ENCODE measurements at places on chromosomes 6 and 20.

DNA sequence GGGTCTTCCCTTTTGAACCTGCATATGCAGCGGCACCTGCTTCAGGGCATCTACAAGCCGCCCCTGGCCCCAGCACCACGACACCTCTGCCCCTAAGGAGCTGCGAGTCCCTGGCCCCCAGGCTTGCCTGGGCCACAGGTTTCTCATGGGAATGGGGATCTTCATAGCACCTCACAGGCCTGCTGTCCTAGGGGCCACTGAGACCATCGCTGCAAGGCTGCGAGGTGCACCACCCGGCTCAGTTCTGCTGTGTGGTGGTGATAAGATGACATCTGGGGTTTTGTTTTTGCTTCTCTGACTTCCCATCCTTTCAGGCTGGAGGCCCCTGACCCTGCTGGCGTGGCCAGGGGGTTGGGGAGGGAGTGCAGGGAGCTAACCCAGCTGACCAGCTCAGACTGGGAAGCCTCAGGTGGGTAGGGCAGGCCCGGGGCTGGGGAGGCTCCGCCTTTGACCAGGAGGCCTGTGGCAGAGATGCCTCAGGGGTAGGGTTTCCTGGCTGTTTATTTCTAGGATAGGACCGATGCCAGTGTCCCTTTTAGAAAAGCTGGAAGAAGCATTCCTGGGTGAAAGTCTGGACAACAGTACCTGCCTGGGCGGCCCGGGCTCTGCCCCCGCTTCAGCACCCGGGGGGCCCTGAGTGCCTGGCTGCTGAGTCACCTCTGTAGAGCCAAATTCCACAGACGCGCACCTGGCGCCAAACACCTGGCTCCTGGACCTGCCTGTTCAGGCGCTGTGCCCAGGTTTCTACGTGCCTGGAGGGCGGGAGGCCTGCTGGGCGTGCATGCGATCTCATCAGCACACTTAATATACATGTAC, 264.7 kb downstream of the DLL1 start:
- DNase-seq = no peak

- DNase-seq = no peak
Measured at GRCh38 chr6:150755524-150755923, 110.0 kb upstream of the MTHFD1L start.

GRCh38 chr20:32639284-32639683, 34.5 kb downstream of the C20orf203 start:
- no peak for DNase-seq

GRCh38 chr6:47669684-47670513, 28.5 kb upstream of the ADGRF4 start:
- no peak for DNase-seq

DNA sequence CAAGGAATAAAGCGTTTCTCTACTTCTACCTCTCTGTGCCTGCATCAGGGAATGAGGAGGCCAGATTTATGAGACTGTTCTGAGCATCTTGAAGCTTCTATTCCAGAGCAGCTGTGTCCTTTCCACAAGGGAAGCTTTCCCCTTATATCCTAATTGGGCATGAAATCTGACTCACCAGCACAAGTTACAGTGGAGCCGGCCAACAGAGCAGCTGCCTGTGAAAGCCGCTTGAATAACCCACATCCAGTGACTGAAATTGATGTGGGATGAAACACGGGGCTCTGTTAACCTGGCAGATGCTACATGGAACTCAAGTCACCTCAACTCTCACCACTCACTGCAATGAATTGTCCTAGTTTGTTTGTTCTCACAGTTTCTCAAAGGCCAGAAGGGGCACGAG, 400.3 kb downstream of the TFAP2A start:
- DNase-seq = no peak

GRCh38 chr20:59948212-59948611, 8.0 kb downstream of the FAM217B start:
- no peak for DNase-seq

DNA sequence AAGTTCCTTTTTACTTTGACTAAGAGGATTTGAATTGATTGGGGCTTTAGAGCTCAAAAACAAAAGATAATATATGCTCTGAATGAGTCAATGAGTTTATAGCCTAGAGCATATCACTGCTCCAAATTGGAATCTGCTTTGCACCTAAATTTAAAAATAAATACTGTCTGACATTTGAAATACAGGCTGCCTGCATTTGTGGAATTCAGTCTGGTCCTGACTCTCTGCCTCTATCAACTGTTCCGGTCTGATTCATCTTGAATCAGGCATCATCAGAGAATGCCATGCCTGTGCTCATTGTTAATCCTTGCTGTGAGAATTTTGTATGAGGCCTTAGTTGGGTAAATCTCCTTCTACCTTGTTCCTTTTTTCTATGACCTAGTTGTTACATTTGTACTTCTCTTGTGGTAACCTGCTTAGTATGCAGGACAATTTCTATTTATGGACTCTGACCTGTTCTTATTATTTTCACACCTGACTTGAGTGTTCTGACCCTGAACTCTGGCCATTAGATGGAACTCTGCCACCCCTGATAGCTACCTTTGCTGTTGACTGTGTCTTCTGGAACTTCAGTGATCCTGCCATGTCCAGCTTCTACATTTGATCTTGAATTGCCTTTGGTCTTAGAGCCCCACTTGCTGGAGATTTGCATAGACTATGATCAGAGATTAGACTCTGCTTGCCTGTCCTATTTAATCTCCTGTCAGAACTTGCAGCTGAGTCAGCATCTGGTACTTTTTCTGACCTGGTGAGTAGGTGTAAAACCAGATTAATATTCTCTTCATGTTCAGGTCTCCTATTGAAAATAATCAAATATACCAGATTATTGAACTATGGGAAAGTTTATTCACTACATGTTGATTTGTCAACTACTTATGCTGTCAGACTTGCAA, 442.7 kb upstream of the HS3ST5 start:
- DNase-seq = no peak

- no peak for DNase-seq
Measured at GRCh38 chr6:135906542-135906941, 55.0 kb downstream of the PDE7B start.

DNA sequence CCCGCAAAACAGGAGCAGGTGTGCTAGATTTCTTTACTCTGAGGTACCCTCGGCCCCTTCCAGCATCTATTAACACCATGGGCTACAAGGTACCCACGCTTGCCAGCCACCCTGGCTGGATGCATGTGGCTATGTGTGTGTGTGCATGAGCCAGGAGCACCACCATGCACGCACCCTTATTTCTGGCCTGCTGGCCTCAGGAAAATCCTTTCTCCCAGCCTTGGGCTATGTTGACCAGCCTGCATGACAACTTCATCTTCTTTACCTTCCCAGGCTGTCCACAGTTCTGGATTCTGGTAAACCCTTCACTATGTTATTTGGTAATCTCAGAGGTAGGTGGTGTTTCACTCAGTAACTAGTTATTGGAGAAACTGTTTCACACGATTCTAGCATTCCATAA, 40.4 kb downstream of the GPR6 start:
- DNase-seq = no peak

DNA sequence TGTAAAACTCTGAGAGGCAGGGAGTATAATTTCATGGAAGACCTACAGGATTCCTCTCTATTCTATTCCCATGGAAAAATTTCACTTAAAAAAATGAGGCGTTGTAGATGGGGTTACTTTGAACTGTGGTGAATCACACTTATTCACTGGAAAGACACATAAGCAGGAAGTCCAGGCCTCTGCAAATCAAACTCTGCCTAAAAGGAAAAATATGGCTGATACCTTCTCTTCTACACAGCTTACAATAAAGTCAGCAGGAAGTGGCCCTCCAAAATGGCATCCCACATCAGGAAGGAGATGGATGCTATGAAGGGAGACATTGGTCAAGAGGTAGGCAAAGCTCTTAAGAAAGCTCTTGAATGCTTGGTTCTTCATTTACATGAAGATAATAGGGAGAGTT, 115.9 kb downstream of the FYN start:
- DNase-seq = no peak

- DNase-seq = no peak
Measured at GRCh38 chr6:122009000-122009350, 390.5 kb upstream of the HSF2 start.

GRCh38 chr6:137497721-137498463, 3.7 kb upstream of the OLIG3 start:
- DNase-seq = no peak

DNA sequence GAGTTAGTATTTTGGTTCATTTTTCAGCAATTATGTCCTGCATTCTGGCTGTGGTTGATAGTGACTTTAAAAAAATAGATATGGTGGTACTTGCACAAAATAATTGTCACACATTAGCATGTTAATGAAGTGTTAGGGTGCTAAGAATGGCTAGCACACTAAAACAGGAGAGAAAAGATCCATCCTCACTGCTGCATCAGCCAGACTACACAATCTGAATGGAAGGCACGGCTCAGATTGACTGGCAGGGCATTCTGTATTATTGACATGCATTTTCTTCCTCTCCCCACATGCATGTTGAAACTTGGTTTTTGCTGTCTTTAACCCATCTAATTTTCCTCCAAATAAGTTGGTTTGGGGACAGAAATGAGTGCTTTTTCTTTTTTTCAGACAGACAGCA, 306.3 kb downstream of the PRL start:
- DNase-seq = no peak
